ENCODE measurements at places on chromosomes 16 and 17. TPM values are rescaled to one million over a fixed set of nuclear protein-coding genes. Genes with fewer than 3 reads are reported as not detected.

GRCh38 chr17:52201767-52202519, 43.4 kb upstream of the CA10 start:
- no peak for DNase-seq
- H3K4me3 ChIP-seq = no peak overlapping the region
- H3K27me3 ChIP-seq = peaks cover 11% of the 10 kb centered on the region
- no peaks in the 10 kb centered on the region for H3K4me1 ChIP-seq

- peak overlapping the region; percentile 97 for H3K4me3 ChIP-seq
- H3K36me3 ChIP-seq = peaks cover 2% of the 10 kb centered on the region
- DNase-seq = peak; percentile 26
- peaks cover 51% of the 10 kb centered on the region for H3K4me1 ChIP-seq
- no peaks in the 10 kb centered on the region for H3K27me3 ChIP-seq
These were observed 474 bp downstream of the CLN3 start for GRCh38 chr16:28491230-28491969.

DNA sequence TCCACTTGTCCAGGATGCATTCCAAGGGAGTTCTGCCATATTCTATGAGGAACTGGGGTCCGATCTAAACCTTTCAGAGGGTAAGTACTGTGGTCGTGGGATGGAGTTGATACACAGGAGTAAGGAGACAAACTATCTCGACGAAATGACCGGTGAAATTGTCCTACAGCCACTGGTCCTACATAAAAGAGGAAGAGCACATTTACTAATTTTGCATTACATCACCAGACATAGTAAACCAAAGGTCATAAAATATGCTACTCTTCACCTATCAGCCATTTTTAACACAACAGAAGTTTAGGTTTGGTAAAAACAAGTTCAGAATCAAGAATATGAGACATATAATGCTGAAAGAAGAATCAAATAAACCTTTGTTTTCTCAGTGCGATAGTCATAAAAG, 8.1 kb downstream of the HSF5 start:
- no peaks in the 10 kb centered on the region for H3K27me3 ChIP-seq
- DNase-seq = no peak
- peaks cover 1% of the 10 kb centered on the region for H3K4me1 ChIP-seq

DNA sequence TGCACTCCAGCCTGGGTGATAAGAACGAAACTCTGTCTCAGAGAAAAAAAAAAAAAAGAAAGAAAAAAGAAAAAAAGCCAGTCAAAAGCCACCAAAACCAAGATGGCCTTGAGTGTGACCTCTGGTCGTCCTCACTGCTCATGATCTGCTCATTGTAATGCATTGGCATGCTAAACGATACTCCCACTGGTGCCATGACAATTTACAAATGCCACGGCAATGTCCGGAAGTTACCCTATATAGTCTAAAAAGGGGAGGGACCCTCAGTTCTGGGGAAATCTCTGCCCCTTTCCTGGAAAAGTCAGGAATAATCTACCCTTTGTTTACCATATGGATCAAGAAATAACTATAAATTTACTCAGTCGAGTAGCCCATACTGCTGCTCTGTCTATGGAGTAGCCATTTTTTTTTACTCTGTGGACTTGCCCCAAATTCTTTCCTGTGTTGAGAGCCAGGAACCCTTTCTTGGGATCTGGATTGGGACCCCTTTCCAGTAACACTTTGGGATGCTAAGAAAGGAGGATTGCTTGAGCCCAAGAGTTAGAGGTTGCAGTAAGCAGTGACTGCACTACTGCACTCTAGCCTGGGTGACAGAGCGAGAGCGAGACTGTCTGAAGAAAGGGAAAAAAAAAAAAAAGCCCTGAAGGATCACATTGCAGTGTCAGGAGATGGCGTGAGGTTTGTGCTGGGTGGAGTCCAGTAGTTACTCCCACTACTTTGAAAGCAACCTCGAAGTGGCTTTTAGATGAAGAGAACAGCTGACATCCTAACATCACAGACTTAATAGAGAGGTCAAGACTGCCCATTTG, 3.7 kb upstream of the TMEM231 start:
- H3K36me3 ChIP-seq = no peaks in the 10 kb centered on the region
- H3K27ac ChIP-seq = no peak overlapping the region
- no peak for DNase-seq
- peaks cover 5% of the 10 kb centered on the region for H3K4me1 ChIP-seq
- H3K4me3 ChIP-seq = no peak overlapping the region

DNA sequence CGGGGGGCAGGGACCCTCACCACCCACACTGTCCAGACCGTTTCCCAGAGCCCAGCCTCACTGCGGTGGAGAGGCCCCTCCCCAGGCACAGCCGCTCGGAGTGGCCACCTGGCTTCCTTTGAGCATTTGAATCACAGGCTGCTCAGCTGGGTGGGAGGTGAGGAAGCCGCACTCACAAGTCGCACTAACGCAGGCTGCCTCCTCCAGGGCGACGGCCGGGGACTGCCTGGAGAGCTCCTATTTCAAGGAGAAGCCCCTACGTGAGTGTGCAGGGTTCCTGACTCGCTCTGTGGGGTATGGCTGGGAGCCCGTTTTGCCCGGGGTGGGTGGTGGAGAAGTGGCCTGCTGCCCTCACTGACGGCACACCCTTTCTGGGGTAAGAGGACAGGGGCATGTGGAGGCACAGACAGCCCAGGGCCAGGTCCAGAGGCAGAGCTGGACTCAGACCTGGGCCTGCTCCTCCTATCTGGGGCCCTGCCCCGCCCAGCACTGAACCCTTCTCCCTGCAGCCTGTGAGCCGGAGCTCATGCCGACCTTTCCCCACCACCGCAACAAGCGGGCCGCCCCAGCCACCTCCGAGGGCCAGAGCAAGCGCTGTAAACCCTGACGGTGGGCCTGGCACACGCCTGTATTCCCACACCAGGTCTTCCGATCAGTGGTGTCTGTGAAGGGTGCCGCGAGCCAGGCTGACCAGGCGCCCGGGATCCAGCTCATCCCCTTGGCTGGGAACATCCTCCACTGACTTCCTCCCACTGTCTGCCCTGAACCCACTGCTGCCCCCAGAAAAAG, 6.2 kb downstream of the SPATA2L start:
- H3K27me3 ChIP-seq = no peaks in the 10 kb centered on the region
- DNase-seq = no peak
- no peak overlapping the region for H3K27ac ChIP-seq
- peaks cover 15% of the 10 kb centered on the region for H3K36me3 ChIP-seq
- H3K4me1 ChIP-seq = peaks cover 9% of the 10 kb centered on the region

- peaks cover 18% of the 10 kb centered on the region for H3K4me1 ChIP-seq
- H3K4me3 ChIP-seq = peak overlapping the region; percentile 81
- DNase-seq = peak; percentile 90
- no peaks in the 10 kb centered on the region for H3K36me3 ChIP-seq
- H3K27me3 ChIP-seq = peaks cover 33% of the 10 kb centered on the region
These were observed 1.5 kb upstream of the MAF start for GRCh38 chr16:79601931-79602627.

GRCh38 chr16:75244844-75245758, 6.3 kb downstream of the BCAR1 start:
- no peak overlapping the region for H3K27ac ChIP-seq
- peaks cover 3% of the 10 kb centered on the region for H3K27me3 ChIP-seq
- H3K4me3 ChIP-seq = no peak overlapping the region
- no peaks in the 10 kb centered on the region for H3K4me1 ChIP-seq
- DNase-seq = no peak

GRCh38 chr17:34606763-34607162, 27.4 kb downstream of the TMEM132E start:
- peaks cover 24% of the 10 kb centered on the region for H3K27me3 ChIP-seq
- no peak for DNase-seq
- no peak overlapping the region for H3K4me3 ChIP-seq
- no peaks in the 10 kb centered on the region for H3K36me3 ChIP-seq

Gene RILP
- 1.0 TPM for total RNA-seq

Gene CMTM1
- total RNA-seq = 4.2 TPM

Gene EPX
- total RNA-seq = not detected

Gene THAP11
- total RNA-seq = 20.6 TPM

Gene CDRT15
- not detected for total RNA-seq
